T-cell (primary cell): ENCODE measurements at places on chromosomes 5 and 9.

GRCh38 chr5:119410448-119411159 lies 41.7 kb upstream of the HSD17B4 start:
- no peaks in the 10 kb centered on the region for H3K27me3 ChIP-seq
- no peak overlapping the region for H3K4me3 ChIP-seq
- peaks cover 7% of the 10 kb centered on the region for H3K4me1 ChIP-seq
- H3K27ac ChIP-seq = no peak overlapping the region
- DNase-seq = no peak

DNA sequence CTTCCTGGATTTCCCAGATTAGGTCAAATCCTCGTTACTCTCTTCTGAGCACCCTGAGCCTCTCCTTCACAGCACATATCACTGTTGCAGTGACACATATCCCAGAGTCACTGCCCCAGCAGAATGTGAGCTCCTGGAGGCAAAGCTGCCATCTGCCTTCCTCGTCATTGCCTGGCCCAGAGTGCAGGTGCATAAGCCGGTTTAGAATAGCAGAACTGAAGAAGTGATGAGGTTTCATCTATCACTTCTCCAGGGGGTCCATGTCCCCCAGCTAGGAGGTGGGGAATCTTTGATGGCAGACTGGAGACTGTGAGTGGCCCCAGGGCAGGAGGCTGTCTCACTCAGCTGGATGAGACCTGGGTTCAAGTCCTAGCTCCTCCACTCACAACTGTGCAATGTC lies 25.8 kb downstream of the NIPAL4 start:
- DNase-seq = no peak
- no peaks in the 10 kb centered on the region for H3K27me3 ChIP-seq
- H3K36me3 ChIP-seq = peaks cover 14% of the 10 kb centered on the region
- no peak overlapping the region for H3K4me3 ChIP-seq
- H3K4me1 ChIP-seq = peaks cover 10% of the 10 kb centered on the region

GRCh38 chr5:92429646-92430045 lies 1046.5 kb upstream of the ARRDC3 start:
- no peaks in the 10 kb centered on the region for H3K27me3 ChIP-seq
- DNase-seq = no peak
- H3K4me3 ChIP-seq = no peak overlapping the region
- H3K4me1 ChIP-seq = no peaks in the 10 kb centered on the region

DNA sequence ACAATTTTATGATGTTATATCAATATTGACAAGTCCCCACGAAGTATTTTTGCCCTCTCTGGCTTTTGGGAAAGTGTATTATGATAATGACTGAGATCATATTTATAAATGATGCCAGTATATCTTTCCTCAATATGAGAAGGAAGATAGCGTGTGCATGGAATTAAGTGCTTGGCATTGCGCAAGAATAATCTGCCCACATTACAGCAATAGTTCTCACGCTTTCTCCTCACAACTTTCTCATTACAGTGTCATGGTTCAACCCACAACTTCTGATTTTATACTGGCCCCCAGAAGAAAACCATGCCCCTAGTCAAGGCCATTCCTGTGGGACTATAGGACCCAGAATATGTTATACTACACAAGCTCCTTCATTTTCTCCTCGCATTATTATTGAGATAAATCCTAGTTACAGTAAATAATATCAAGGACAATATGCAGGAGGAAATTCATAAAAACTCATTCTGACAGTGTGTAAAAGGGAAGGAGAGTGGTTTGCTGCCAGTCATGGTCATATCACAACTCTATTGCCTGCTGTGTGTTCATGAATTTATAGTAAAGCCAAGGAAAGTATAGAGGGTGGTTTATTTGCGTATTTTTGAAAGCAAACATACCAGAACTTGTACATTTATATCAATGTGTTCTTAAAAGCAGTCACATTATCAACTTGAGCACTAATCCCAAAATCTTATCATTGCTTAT lies 114.1 kb downstream of the PIK3R1 start:
- no peak overlapping the region for H3K4me3 ChIP-seq
- no peaks in the 10 kb centered on the region for H3K4me1 ChIP-seq
- no peaks in the 10 kb centered on the region for H3K36me3 ChIP-seq
- no peaks in the 10 kb centered on the region for H3K27me3 ChIP-seq

DNA sequence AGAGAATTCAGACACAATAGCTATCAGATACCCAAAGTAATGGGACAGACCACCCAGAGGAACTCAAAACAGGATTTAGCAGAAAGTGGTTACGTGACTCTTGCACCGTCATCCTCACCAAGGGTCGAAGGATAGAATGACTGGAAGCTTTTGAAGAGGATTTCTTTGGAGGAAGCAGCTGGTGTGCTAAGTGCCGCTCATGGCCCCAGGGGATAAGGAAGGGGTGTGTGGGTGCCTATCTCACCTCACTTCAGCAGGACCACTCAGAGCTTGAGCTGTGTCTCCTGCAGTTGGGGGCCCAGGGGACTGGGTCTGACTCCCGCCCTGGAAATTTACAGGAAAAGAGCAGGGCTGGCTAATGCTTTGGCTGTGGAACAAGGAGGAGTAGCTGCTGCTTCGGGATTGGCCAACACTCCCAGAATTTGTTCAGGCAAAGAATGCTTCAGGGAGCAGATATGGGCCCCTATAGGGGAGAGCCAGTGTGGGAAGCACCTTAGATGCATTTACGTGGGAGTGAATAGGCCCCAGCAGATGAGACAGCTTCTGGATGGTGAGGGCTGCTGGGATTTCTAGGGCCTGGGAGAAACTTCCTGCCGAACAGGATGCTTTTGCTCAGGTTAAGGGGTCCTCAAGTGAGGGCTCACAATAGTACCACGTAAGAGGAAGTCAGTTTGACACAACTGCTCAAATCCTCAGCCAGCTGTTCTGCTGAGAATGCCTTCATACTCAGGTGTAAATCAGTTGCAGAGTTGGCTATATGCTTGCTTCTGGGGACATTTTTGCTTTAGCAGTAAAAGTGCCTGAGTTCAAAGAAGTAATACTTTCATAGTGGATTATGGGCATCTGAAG lies 29.1 kb upstream of the TOMM5 start:
- H3K27me3 ChIP-seq = no peaks in the 10 kb centered on the region
- no peaks in the 10 kb centered on the region for H3K4me1 ChIP-seq
- no peak for DNase-seq
- H3K4me3 ChIP-seq = no peak overlapping the region

DNA sequence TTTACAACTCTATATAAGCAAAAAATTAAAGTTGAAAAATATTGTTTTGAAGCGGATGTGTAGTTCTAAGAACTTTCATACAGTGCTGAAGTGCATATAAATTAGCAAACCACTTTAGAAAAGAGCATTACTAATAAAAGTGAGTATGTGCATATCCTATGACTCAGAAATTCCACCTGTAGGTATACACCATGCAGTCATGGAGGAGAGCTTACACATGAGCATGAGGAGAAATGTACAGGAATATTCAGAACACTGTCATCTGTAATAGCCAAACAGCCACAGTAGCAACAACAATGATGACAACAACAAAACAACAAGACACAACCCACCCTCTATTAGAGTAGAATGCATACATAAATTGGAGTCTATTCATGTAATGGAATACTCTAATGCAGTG lies 138.2 kb upstream of the ARRDC3 start:
- H3K27me3 ChIP-seq = no peaks in the 10 kb centered on the region
- DNase-seq = no peak
- H3K4me3 ChIP-seq = no peak overlapping the region
- H3K36me3 ChIP-seq = no peaks in the 10 kb centered on the region
- H3K4me1 ChIP-seq = no peaks in the 10 kb centered on the region

DNA sequence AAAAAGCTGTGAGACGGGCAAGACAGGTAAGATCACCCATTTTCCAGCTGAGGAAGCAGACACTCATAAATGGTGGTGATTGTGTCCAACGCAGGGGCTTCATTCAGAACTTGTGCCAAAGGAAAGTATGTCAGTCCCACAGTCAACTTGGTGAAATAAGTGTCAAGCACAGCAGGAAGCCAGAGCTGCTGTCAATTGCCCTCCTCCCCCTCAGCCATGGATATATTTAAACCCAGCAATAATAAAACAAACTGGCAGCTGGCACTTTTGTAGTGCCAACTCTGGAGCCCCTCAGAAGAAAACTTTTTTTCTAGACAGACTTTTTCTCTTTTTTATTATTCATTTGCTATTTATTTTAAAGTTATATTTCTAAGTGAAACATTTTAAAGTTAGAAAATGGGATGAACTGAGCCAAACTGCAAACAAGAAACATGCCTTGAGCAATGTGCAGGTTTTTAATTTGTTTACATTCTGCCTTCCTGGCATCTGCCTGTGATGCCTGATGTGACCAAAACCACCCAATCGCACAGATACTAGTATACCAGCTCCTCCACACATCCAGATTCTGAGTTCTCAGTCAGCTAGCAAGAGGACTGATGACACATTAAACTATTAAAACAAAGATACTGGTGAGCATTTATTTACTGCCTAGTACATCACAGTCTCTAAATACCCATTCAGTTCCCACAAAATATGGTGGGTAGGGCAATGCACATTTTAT lies 17.0 kb downstream of the DMAC1 start:
- no peak overlapping the region for H3K4me3 ChIP-seq
- no peaks in the 10 kb centered on the region for H3K4me1 ChIP-seq
- no peak for DNase-seq
- H3K36me3 ChIP-seq = no peaks in the 10 kb centered on the region
- no peak overlapping the region for H3K27ac ChIP-seq
- H3K27me3 ChIP-seq = no peaks in the 10 kb centered on the region

GRCh38 chr9:136977649-136978072 lies 357 bp downstream of the PTGDS start:
- H3K4me3 ChIP-seq = no peak overlapping the region
- no peaks in the 10 kb centered on the region for H3K27me3 ChIP-seq
- peaks cover 63% of the 10 kb centered on the region for H3K4me1 ChIP-seq
- H3K27ac ChIP-seq = no peak overlapping the region

- H3K4me3 ChIP-seq = no peak overlapping the region
- no peaks in the 10 kb centered on the region for H3K4me1 ChIP-seq
- no peak overlapping the region for H3K27ac ChIP-seq
- no peak for DNase-seq
Observed at GRCh38 chr9:86968258-86968920, 21.1 kb upstream of the GAS1 start.

DNA sequence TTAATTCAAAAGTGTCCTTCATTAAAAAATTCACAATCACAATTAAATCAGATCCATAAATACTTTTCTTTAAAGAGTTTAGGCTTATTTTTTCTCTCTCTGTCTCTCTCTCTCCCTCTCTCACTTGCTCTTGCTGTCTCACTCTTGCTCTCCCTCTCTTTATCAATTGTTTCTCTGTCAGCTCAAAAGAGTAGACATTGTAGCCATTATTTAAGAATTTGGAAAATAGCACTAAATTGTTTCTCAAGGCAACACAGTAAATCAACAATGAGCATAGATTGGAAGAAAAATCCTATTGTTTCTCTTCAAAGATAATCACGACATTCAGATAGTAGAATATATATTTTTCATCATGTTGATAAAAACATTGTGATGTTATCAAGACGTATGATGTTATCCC lies 1114.0 kb downstream of the PTPRD start:
- H3K27me3 ChIP-seq = no peaks in the 10 kb centered on the region
- H3K4me3 ChIP-seq = no peak overlapping the region
- no peak for DNase-seq
- H3K27ac ChIP-seq = no peak overlapping the region

DNA sequence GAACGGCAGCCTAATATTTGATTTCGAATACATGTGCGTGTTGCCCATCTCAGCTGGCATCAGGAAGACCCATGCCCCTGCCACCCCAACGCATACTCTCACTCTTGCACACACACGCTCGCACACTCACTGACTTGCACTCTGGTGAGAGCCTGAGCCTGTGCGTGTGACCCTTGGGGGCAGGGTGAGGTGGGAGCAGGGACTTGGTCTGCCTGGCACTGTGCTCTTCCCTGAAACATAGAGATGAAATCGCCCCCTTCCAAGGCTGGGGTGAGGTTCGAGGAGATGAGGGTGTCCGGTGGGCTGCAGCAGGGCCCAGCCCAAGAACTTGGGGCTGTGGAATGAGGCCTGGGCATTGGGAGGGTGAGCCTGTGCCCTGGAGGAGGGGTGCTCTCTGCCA lies 1.2 kb downstream of the LCN9 start:
- no peaks in the 10 kb centered on the region for H3K4me1 ChIP-seq
- H3K27me3 ChIP-seq = peaks cover 19% of the 10 kb centered on the region
- H3K4me3 ChIP-seq = no peak overlapping the region
- no peaks in the 10 kb centered on the region for H3K36me3 ChIP-seq
- no peak for DNase-seq

- peak; percentile 41 for DNase-seq
- no peaks in the 10 kb centered on the region for H3K27me3 ChIP-seq
- peaks cover 3% of the 10 kb centered on the region for H3K36me3 ChIP-seq
- H3K4me3 ChIP-seq = peak overlapping the region; percentile 84
- H3K4me1 ChIP-seq = peaks cover 31% of the 10 kb centered on the region
- peak overlapping the region; percentile 94 for H3K27ac ChIP-seq
Observed at GRCh38 chr5:36875051-36875789, 1.3 kb upstream of the NIPBL start.

GRCh38 chr9:94097788-94098414 lies 13.6 kb downstream of the PTPDC1 start:
- no peak overlapping the region for H3K4me3 ChIP-seq
- H3K27ac ChIP-seq = no peak overlapping the region
- H3K4me1 ChIP-seq = peaks cover 7% of the 10 kb centered on the region
- H3K27me3 ChIP-seq = no peaks in the 10 kb centered on the region

DNA sequence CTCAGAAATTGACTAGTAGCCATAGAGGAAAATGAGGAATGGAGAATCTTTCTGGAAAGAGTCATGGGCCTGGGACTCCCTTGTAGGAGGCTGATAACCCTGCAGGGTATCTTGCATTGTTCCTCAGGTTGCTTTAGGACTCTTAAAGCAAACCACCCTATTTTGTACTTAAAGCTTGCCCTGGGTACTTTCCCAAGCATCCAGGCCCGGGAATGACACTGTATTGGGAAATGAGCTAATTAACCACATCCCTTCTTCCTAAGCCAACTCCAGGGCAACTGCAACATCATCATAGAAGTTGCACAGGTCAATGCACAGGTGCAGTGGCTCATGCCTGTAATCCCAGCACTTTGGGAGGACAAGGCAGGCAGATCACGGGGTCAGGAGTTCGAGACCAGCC lies 55.9 kb downstream of the UGCG start:
- no peak overlapping the region for H3K27ac ChIP-seq
- H3K36me3 ChIP-seq = no peaks in the 10 kb centered on the region
- H3K4me1 ChIP-seq = no peaks in the 10 kb centered on the region
- no peak overlapping the region for H3K4me3 ChIP-seq

DNA sequence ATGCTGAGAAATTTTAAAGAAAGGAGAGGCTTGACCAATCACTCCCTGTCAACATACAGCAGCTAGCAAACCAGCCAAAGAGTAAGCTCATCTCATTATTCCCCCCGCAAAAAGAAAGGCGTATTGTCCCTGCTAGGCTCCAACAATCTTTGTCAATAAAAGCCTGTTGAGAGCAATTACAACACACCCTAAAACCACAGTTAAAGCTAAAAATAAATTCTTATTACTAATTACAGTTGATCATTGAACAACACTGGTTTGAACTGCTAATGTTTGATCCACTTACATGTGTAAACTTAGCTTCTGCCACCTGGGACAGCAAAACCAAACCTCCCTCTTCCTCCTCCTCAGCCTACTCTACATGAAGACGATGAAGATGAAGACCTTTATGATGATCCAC lies 151.2 kb downstream of the TSSK1B start:
- no peaks in the 10 kb centered on the region for H3K27me3 ChIP-seq
- no peaks in the 10 kb centered on the region for H3K4me1 ChIP-seq
- DNase-seq = no peak
- H3K36me3 ChIP-seq = no peaks in the 10 kb centered on the region
- H3K27ac ChIP-seq = no peak overlapping the region
- no peak overlapping the region for H3K4me3 ChIP-seq

GRCh38 chr9:121357011-121357410 lies 13.0 kb downstream of the STOM start:
- DNase-seq = no peak
- peak overlapping the region; percentile 56 for H3K27ac ChIP-seq
- no peaks in the 10 kb centered on the region for H3K36me3 ChIP-seq
